ENCODE measurements at places on chromosomes 13 and 19.

- no peak for DNase-seq
Measured at GRCh38 chr13:88857256-88857655, 1186.1 kb downstream of the SLITRK5 start.

DNA sequence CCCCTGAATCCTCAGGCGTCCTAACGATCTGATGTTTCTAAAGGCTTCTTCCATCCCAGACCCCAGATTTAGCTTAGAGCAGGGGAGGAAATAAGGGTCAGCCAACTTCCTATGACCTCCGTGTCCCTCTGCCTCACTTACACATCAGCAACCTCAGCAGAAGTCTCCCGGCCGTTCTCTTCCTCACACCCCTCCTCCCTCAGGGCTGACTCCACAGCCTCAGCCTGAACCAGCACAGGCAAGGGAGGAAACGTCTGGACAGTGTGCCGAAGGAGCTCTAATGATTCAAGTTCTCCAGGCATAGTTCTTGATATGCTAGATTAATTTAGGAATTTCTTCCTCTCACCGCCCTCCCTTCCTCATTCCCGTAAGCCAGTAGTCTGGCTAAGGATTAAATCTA is 121.4 kb downstream of the NUFIP1 start:
- no peak for DNase-seq

DNA sequence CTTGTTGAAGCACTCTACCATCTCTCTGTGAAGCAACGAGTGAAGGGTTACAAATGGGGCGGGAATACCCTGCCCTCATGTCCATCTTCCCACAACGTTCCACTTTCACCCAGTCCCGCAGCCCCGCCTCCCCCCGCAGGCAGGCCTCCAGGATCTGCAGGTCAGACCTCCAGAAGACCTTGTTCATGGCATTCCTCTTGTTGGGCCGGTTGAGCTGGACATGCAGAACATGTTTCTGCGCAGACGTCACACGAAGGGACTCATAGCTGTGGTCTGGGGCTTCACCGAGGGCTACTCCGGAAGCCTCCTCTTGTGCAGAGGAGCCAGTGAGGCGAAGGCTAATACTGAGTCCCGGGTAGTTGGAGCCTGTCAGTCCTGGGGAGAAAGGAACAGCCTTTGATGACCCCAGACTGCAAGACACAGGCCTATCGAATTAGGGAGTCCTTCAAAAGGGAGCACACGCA is 420 bp downstream of the ECH1 start:
- no peak for DNase-seq

DNA sequence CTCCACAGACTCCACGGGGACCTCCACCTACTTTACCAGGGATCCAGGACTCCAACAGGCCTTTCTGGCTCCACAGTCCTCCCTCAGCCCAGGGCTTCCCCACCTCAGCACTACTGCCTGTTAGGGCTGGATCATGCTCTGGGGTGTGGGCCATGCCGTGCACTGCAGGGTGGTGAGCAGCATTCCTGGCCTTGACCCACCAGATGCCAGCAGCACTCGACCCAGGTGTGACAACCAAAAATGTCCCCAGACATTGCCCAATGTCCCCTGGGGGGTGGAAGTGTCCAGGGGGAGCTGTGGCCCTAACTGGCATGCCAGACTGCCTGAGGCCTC is 42.0 kb downstream of the EPS15L1 start:
- no peak for DNase-seq

- DNase-seq, result no peak
Measured at GRCh38 chr13:59356607-59357006, 807.1 kb downstream of the DIAPH3 start.

- no peak for DNase-seq
Measured at GRCh38 chr13:106493533-106494220, 41.8 kb downstream of the EFNB2 start.

DNA sequence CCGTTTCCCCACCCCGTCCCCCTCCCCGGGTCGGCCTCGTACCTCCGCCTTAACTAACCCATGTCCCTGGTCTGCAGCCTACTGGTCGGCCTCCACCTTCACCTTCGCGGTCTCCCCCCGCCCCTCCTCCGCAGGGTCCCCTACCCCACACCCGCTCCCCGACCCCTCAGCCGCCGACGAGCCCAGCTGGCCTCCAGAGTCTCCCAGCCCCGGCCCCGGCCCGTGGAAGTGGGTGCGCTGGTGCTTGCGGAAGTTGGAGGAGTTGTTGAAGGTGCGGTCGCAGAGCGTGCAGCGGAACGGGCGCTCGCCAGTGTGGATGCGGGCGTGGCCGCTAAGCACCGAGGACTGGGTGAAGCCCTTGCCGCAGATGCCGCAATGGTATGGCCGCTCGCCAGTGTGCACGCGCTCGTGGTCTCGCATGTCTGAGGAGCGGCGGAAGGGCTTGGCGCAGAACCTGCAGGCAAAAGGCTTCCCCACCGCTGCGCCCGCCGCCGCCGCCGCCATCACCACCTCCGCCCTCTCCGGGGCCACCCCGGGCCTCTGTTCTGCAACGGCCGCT is 2.6 kb downstream of the ZNF784 start:
- no peak for DNase-seq

- DNase-seq, result no peak
Measured at GRCh38 chr19:56110515-56111448, 10.3 kb downstream of the ZNF787 start.

GRCh38 chr19:15536350-15536749 is 28.0 kb downstream of the CYP4F22 start:
- no peak for DNase-seq
